Activated naive CD4-positive, alpha-beta T cell treated with anti-CD3 and anti-CD28 coated beads, Interleukin-2, amount 10 ng/mL, durations not matched to agents 7 days and 5 days (primary cell): ENCODE measurements at places on chromosomes 16 and 17.

- peaks cover 85% of the 10 kb centered on the region for H3K27me3 ChIP-seq
- H3K4me3 ChIP-seq = no peak overlapping the region
- peak; percentile 76 for DNase-seq
- H3K4me1 ChIP-seq = no peaks in the 10 kb centered on the region
- no peak overlapping the region for H3K27ac ChIP-seq
Observed at GRCh38 chr17:48678141-48678971, 44.0 kb downstream of the PRAC1 start.

DNA sequence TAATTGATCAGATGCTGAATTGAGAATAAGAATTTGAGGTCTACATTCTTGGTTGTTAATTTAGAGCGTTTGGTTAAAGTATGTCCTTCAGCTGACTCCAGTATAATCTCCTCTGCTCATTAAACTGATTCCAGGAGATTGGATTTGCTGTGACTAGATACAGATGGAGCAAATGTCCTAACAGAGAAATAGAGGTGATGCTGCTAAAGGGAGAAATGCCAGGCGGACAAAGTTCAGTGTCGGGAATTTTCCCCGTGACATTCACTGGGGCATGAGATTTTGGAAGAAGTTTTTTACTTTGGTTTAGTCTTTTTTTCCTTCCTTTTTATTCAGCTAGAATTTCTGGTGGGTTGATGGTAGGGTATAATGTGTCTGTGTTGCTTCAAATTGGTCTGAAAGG, 19.0 kb downstream of the PRKAR1A start:
- H3K27ac ChIP-seq = no peak overlapping the region
- H3K4me3 ChIP-seq = no peak overlapping the region
- no peak for DNase-seq
- peaks cover 3% of the 10 kb centered on the region for H3K4me1 ChIP-seq
- H3K36me3 ChIP-seq = peaks cover 70% of the 10 kb centered on the region
- no peaks in the 10 kb centered on the region for H3K27me3 ChIP-seq

DNA sequence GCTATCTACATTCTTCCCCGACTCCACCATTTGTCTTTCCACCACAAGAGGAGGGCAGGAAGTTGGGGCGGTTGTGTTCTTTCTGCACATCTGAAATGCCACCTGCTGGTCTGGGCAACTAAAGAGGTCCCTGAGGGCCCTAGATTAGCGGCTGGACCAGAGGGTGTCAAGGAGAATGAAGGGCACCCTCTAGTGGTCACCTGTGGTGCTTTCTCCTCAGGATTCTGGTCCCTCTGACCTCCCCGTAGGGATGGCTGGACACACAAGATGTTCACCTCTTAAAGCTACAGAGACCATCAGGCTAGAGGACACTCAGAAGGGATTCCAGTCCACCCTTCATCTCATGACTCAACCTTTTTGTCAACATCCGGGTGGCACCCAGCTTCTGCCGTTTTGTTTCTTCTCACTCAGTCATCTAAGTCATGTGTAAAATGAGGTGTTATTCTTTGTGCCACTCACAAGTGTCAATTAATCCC, 2.9 kb upstream of the SCIMP start:
- DNase-seq = peak; percentile 59
- peaks cover 22% of the 10 kb centered on the region for H3K4me1 ChIP-seq
- no peak overlapping the region for H3K4me3 ChIP-seq
- H3K27ac ChIP-seq = no peak overlapping the region
- no peaks in the 10 kb centered on the region for H3K27me3 ChIP-seq

DNA sequence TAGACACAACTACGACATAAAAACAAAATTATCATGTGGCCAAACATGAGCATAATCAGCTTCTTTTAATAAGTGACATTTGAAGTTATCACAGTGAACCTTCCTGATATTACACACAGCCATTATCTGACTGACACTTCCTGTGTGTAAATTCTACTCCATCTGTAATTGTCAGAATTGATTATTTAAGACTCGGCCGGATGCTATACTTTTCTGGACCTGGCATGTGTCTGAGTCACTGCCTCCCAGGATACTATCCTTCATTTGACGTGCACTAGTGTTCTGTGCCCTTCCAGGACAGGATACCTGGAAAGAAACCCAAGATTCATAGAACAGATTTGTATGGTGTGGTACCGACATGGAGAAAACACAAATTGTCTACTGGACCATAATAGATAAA, 242.0 kb downstream of the HS3ST3A1 start:
- no peaks in the 10 kb centered on the region for H3K36me3 ChIP-seq
- DNase-seq = no peak
- no peak overlapping the region for H3K4me3 ChIP-seq
- no peaks in the 10 kb centered on the region for H3K4me1 ChIP-seq
- H3K27me3 ChIP-seq = no peaks in the 10 kb centered on the region
- H3K27ac ChIP-seq = no peak overlapping the region

DNA sequence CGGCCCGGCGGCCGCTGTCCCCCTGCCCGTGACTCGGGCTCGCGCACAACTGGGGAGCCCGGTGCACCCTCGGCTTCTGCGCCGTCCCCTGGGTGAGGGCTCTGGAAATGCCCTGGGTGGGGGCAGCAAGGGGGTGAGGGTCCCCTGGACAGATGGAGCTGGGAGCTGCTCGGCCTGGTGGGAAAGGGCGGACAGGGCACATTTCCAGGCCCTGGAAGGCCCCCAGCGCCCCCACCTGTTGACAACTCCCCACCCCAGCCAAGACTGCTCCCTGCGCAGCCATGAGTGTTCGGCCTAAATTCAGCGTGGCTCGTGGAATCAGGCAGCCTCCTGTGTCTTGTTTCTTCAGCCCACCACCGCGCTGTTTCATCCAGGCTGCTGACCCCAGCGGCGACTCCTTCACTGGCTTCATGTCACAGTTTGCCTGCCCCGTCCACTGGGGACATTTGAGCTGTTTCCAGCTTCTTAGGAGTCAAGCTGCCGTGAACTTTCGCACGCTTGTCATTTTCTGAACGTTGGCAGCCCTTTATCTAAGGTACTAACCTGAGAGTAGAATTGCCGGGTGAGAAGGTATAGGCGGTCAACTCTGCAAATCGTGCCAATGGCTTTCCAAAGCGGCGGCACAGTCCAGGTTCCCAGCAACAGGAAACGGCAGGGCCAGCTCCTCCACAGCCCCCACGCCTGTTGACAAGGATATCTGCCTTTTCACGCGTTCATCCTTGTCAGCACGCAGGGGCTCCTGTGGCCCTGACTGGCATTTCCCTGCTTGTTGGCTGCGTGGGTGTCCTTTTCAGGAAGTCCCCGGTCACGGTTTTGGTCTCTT, 895 bp downstream of the UTS2R start:
- peaks cover 94% of the 10 kb centered on the region for H3K27me3 ChIP-seq
- H3K27ac ChIP-seq = no peak overlapping the region
- H3K4me3 ChIP-seq = no peak overlapping the region
- DNase-seq = no peak
- no peaks in the 10 kb centered on the region for H3K36me3 ChIP-seq

DNA sequence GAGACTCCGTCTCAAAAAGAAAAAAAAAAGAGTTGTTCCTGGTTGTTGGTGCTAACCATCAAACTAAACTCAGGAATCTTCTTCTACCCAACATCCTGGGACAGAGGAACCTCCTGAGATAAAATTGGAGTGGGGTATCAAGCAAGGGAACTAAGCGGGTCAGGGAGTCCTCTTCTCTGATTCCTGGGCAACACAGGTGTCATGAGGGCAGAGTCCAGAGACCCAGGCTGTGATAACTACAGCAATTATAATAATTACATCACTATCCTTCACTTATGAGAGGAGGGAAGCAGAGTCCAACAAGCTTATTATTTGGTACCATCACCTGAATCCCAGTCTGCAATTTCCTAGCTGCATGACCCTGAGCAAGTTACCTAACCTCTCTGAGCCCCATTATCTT, 8.1 kb downstream of the C17orf50 start:
- no peak for DNase-seq
- peaks cover 11% of the 10 kb centered on the region for H3K4me1 ChIP-seq
- peaks cover 68% of the 10 kb centered on the region for H3K27me3 ChIP-seq
- H3K4me3 ChIP-seq = no peak overlapping the region
